Right cardiac atrium (tissue), 5 donors: ENCODE measurements at places on chromosomes 4 and X. TPM values are rescaled to one million over a fixed set of nuclear protein-coding genes. Genes with fewer than 3 reads are reported as not detected.

Gene ADH6
- not detected for total RNA-seq

Gene CXCL13
- total RNA-seq = not detected

Gene IL2RG
- 0.88 TPM for total RNA-seq

Gene GATA1
- total RNA-seq = not detected

Gene NPY2R
- not detected for total RNA-seq

Gene ATP2B3
- not detected for total RNA-seq

Gene COX7B2
- not detected for total RNA-seq

Gene TLR2
- total RNA-seq = 3.1 TPM

Gene CNGA1
- not detected for total RNA-seq
